ENCODE measurements at places on chromosomes 4 and X.

GRCh38 chr4:166045457-166045856, 172.4 kb downstream of the TLL1 start:
- no peak for DNase-seq

DNA sequence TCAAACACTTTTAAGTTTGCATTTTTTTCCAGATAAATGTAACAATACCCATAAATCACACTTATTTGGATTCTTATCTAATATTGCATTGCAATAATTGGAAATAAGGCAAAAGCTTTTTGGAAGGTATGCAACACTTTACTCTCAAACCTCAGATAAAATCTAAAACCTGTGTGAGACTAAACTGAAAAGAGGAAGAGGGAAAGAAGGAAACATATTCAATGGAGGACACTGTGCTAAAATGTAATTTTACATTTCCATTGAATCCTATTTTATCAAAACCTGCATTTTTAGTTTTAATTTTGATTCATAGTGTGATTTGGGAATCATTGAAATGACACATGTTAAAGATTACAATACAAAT, 99.4 kb downstream of the HPGD start:
- no peak for DNase-seq

- no peak for DNase-seq
These were observed 2.2 kb downstream of the TXLNG start for GRCh38 chrX:16788477-16788876.

- DNase-seq: no peak
These were observed 38.0 kb upstream of the GATB start for GRCh38 chr4:151798678-151799416.

- no peak for DNase-seq
These were observed 2.0 kb downstream of the TMEM165 start for GRCh38 chr4:55397520-55398321.

- no peak for DNase-seq
These were observed 183.5 kb upstream of the GPC4 start for GRCh38 chrX:133598601-133599335.

DNA sequence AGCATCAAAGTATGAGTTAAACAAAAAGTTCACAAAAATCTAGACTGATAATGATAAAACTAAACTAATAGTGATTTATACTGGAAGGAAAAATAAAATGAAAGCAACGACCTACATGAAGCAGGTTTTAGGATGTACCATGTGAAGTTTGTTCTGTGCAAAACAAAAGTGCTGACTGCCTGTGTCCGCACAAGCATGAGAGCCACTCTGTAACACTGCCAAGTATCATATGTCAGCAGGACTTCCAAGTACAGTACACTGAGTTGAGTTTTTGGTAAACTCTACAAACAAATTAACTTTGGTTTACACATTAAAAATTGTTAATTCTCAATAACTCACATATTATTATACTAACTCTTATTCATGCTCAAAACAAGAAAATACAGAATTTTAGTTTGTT, 459.0 kb downstream of the PDGFC start:
- DNase-seq: no peak

GRCh38 chr4:163540977-163541376, 46.5 kb downstream of the TMA16 start:
- DNase-seq: no peak

GRCh38 chrX:3052860-3053259, 11.6 kb downstream of the ARSF start:
- DNase-seq: no peak

GRCh38 chr4:114286262-114286810, 306.9 kb upstream of the ARSJ start:
- no peak for DNase-seq

GRCh38 chrX:106612393-106612763, 600 bp downstream of the RADX start:
- no peak for DNase-seq

DNA sequence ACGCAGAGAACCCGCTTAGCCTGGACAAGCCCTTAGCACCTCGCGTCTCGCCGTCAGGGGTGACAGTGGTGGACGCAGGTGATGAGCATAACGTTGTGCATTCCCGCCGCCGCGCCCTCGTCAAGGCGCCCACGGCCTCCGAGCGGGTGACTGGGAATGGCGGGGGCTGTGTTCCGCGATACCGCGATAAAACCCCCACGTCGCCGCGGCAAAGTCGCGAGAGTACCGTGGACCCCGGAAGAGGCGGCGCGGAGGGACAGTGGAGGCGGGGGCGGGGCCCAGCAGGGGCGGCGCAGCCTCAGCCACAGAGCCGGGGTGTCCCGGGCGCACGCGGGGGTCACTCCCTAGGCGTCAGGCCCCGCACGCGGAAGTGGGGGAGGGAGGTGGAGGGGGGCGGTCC, 53.8 kb downstream of the ZFYVE28 start:
- peak; percentile 23 for DNase-seq

DNA sequence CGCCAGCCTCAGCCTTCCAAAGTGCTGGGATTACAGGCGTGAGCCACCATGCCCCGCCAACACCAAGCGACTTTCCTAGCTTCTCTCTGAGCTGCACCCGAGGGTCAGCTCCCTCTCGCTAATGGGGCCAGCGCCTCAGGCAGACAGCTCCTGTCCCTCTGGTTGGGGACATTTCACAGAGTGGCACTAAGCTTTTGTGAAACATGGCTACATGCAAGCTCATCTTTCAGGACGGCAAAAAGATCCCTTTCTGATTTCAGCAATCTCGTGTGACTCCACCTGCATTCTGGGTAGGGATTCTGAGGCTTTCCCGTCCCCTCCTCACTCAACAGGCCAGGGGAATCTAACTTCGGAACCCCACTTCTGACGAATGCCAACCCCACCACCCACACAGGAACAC, 31.0 kb upstream of the C4orf50 start:
- no peak for DNase-seq

DNA sequence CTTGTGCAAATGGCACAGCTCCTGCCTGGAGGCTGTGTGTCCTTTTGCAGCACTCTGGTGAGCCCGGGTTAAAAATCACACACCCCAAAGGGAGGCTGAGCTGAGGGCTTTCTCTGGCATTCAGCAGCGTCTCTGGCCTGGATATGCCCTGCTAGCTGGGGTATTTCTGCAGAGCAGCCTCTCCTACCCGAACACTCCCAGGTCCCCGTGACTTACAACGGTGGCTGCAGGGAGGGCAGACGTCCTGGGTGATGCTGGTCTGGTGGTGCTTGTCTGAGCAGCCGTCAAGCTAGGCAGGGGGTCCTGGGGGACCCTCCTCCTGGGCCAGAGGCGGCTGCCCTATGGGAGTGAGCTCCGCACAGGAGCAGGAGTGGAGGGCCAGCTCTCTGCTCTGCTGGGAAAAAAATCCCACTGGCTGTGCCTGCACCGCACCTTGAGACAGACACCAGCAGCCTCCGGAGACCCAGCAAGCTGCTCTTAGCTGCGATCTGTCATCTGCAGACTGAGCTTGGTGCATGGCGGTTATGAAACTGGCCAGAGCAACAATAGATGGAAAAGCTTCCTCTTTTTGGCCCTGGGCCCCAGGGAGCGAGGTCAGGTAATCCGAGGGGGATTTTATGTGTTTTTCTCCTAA, 41.3 kb upstream of the ASMTL start:
- DNase-seq: no peak

- no peak for DNase-seq
These were observed 306.6 kb downstream of the STPG2 start for GRCh38 chr4:97836662-97837061.

DNA sequence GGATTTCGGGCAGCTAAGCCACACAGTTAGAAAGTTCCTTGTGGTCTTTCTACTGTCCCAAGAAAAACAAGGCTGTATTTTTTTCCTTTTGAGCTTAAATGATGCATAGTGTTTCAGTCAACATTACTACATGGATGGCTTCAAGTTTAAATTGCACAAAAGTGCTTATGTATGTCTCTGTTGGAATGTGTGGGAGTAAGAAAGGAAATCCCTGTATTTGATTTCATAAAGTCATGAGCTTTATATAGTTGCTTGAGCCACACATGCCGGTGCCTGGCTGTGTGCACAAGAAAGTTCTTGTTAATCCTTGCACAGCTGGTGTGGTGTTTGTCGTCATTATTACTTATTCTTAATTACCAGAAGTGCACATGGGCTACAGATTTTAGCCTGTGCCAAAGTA, 262.2 kb downstream of the ARHGAP10 start:
- DNase-seq: no peak

- DNase-seq: no peak
These were observed 94.3 kb downstream of the REPS2 start for GRCh38 chrX:17040711-17041110.

DNA sequence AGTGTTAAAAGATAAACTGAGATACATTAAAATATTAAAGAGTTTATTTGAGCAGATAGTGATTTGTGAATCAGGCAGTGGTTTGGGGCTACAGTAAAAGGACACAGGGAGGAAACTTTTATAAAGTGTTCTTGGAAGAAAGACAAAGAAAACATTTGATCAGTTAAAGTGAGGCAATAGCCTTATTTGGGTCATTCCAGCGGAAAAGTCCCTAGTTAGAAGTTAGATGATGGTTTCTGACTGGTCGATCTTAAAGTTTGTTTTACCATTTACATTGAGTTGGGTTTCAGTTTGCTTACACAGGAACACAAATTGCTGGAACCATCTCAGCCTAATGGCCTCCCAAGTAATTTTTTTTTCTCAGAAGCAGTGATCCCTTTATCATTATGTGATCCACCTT, 69.7 kb downstream of the PPP1R2C start:
- no peak for DNase-seq

- no peak for DNase-seq
These were observed 111.7 kb upstream of the RPS6KA3 start for GRCh38 chrX:20378233-20378920.

GRCh38 chr4:143616771-143617170, 83.7 kb downstream of the FREM3 start:
- DNase-seq: no peak

- no peak for DNase-seq
These were observed 36.0 kb upstream of the CCNG2 start for GRCh38 chr4:77120886-77121508.

DNA sequence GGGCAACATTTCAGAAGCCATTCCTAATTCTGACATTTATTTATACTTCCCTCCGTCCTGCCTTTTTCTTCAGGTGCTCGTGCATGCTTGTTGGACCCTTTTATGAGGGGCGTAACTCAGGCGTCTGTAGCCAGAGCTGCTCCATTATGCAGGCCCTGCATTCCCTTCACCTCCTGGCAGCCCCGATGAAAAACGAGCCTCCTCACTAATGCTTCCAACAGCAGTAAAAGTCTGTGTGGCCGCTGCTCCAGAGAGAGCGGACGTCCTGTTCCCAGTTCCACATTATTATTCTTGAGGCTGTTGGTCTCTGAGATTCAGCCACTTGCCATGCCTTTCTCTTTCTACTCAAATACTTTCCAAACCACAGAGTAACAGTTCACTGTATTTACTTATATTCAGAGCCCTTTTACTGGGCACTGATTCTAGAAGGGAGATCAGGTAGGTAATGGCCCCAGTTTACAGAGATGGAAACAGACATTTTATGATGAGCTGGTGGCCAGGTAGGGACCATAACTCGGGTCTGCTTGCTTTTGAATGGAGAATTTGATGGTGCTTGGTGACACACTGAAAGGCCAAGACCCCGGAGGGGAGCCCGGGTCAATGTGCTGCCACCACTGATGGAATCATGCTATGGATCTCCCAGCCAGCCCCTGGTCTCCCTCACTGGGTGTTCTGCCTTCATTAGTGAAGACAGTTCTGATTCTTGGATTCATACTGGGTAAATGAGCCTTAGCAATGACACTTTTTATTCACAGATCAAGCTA, 101.0 kb downstream of the GATB start:
- no peak for DNase-seq

GRCh38 chr4:153962311-153963039, 173.6 kb upstream of the SFRP2 start:
- no peak for DNase-seq

DNA sequence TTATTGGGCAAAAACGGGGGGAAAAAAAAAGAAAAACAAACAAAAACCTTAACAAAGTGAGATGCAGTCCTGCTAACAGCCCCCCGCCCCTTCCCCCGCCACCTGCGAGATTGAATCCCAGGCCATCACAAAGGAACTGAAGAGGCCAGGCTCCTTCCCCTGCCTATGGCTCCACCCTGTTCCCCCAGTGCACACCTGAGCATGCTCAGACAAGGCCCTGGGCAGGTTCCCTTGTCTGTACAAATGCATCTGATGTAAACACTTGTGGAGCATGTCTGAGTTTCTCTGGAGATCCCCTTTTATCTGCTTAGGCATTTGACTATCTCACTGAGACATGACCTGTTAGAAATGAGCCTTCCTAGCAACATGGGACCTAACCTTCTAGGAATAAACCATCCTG, 983.7 kb upstream of the PABPC4L start:
- DNase-seq: no peak

DNA sequence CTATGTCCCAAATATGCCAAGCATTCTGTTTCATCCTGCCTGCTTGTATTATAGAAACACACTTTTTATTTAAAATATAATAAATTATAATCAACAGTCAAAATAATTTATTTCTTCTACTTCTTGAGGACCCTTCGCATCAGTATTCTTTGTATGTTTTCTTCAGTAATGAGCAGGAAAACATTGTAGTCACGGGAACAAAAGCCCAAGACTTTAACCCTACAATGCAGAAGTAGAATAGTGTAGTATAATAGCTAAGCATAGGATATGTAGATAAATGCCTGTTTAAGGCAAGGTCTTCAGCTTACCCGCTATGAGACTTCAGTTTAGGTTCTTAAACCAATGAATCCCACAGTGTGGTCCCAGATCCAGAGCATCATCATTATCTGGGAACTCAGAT, 156.6 kb downstream of the PPP3CA start:
- DNase-seq: no peak

GRCh38 chr4:93809773-93810172, 18.8 kb upstream of the ATOH1 start:
- DNase-seq: no peak

DNA sequence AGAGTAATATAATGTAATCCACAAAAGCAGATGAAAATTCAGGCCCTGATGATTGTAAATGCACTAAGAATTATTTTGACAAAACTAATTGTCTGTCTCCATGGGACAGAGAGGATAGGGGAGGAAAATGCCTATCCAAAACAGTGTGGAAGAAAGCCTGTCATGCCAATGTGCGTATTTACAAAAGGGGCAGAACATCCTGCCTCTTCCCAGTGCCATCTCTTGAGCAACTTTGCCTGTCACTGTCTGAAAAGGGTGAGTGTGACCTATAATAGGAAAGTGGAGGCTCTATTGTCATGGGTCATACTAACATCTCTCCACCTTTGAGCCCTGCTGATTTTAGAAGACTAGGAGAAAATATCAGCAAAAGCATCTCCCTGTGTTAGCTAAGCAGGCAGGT, 264.1 kb downstream of the UNC5C start:
- no peak for DNase-seq
